ENCODE measurements at places on chromosomes 5 and 9. TPM values are rescaled to one million over a fixed set of nuclear protein-coding genes. Genes with fewer than 3 reads are reported as not detected.

- no peak overlapping the region for H3K4me3 ChIP-seq
- no peaks in the 10 kb centered on the region for H3K36me3 ChIP-seq
- no peak for DNase-seq
These were observed 164.2 kb downstream of the ACTL7B start for GRCh38 chr9:108691614-108692013.

DMRT3 gene
- total RNA-seq = not detected

- H3K4me1 ChIP-seq = no peaks in the 10 kb centered on the region
- no peaks in the 10 kb centered on the region for H3K36me3 ChIP-seq
- no peak overlapping the region for H3K27ac ChIP-seq
- DNase-seq = no peak
- no peaks in the 10 kb centered on the region for H3K27me3 ChIP-seq
These were observed 32.4 kb downstream of the FYB1 start for GRCh38 chr5:39186722-39187539.

RASEF gene
- 4.3 TPM for total RNA-seq

GRCh38 chr5:126354012-126354857 is 69.0 kb upstream of the GRAMD2B start:
- H3K4me3 ChIP-seq = no peak overlapping the region
- no peaks in the 10 kb centered on the region for H3K27me3 ChIP-seq
- H3K36me3 ChIP-seq = no peaks in the 10 kb centered on the region
- H3K27ac ChIP-seq = no peak overlapping the region

DNA sequence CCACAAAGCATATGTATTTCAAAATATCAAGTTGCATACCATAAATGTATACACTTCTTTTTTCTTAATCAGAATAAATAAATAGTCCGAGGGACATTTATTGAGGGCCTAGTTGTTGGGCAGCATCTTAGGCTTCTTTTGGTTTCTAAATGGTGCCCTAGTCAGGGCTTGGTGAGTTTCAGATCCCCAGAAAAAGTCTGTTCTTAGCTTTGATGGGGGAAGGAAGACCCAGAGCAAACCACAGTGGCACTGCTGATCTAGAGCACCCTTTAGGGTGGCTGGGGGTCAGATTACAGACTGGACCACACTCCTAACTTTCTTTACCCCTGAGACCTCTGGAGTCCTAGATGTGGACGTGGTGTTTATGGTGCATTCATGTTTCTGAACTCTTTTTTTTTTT is 97.8 kb downstream of the C9orf152 start:
- no peak overlapping the region for H3K27ac ChIP-seq
- no peaks in the 10 kb centered on the region for H3K36me3 ChIP-seq
- no peak overlapping the region for H3K4me3 ChIP-seq
- H3K4me1 ChIP-seq = peaks cover 30% of the 10 kb centered on the region
- no peaks in the 10 kb centered on the region for H3K27me3 ChIP-seq

LRRC14B gene
- not detected for total RNA-seq
